Thymus (tissue), 14 donors: ENCODE measurements at places on chromosomes 13 and 19.
A peak's percentile ranks its signal among the peaks of the same experiment; 100 is the strongest.

DNA sequence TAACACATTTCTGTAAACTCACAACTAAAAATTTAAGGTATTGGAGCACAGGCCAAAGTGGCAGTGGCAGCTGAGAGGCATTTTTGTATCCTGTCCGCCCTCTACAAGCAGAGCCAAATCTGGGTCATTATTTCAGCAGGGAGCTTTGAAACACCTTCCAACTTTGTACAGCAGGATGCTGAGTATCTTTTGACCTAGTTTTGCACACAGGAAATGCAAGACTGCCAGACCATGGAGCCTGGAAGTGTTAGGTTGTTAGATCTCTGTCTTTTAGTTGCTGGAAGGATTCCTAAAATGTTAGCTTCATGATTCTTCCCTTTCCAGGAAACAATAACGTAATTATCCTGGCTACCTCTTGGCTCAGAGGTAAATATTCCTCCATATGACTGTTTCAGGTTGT is 148.6 kb upstream of the ATXN8OS start:
- H3K27me3 ChIP-seq: no peaks in the 10 kb centered on the region
- H3K4me1 ChIP-seq: no peaks in the 10 kb centered on the region
- no peak overlapping the region for H3K27ac ChIP-seq
- no peaks in the 10 kb centered on the region for H3K36me3 ChIP-seq

- H3K36me3 ChIP-seq: peaks cover 69% of the 10 kb centered on the region
- H3K27me3 ChIP-seq: no peaks in the 10 kb centered on the region
- H3K27ac ChIP-seq: no peak overlapping the region
- no peak for DNase-seq
- peaks cover 7% of the 10 kb centered on the region for H3K4me1 ChIP-seq
These were observed 13.9 kb downstream of the FCHO1 start for GRCh38 chr19:17765069-17765618.

DNA sequence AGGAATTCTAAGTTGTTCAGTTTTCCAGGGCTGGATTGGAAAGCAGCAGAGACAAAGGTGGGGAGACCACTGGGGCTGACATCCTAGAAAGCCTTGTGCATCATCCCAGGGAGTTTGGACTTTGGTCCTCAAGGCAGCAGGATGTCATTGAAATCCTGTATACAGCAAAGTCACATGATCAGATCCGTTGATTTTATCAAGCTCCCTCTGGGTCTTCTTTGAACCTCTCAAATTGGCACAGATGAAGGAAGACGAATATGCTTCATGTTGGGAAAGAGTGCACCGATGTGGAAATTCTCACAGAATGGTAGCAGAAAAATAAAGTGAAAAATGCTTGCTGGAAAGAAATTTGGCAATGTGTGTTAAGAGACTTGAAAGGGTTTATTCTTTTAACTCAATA is 149.8 kb upstream of the TMTC4 start:
- H3K4me1 ChIP-seq: no peaks in the 10 kb centered on the region
- H3K36me3 ChIP-seq: no peaks in the 10 kb centered on the region
- H3K27ac ChIP-seq: no peak overlapping the region
- H3K4me3 ChIP-seq: no peak overlapping the region
- DNase-seq: no peak

DNA sequence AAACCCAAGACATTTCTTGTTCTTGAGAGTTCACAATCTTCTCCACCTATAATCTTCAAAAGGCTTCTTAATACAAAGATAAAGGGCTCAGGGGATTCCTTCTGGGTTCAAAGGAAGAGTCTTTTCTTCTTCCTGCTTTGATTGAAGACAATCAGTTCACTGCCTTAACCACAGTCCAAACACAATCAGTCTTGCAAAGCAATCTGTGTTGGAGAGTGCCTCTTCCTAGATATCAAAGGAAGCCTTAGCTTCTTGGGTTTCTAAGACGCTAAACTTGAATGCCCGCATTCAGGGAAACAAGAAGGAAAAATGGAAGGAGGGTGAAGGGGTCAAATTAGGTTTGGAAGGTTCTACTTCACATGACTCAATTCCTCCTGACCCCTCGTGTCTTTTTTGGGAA is 27.2 kb downstream of the RANBP3 start:
- H3K27ac ChIP-seq: peak overlapping the region; percentile 98
- peaks cover 7% of the 10 kb centered on the region for H3K36me3 ChIP-seq
- H3K4me1 ChIP-seq: peaks cover 80% of the 10 kb centered on the region
- H3K4me3 ChIP-seq: no peak overlapping the region

- DNase-seq: no peak
- peaks cover 32% of the 10 kb centered on the region for H3K4me1 ChIP-seq
- no peaks in the 10 kb centered on the region for H3K36me3 ChIP-seq
These were observed at the start of gene REEP6 for GRCh38 chr19:1491114-1491848. Gene REEP6 (plus strand): TSS chr19:1491181. CDS start chr19:1491270, 89 bp downstream.

GRCh38 chr13:25764378-25764777 is 287.4 kb downstream of the SHISA2 start:
- no peak overlapping the region for H3K27ac ChIP-seq
- H3K4me1 ChIP-seq: no peaks in the 10 kb centered on the region
- H3K4me3 ChIP-seq: no peak overlapping the region

DNA sequence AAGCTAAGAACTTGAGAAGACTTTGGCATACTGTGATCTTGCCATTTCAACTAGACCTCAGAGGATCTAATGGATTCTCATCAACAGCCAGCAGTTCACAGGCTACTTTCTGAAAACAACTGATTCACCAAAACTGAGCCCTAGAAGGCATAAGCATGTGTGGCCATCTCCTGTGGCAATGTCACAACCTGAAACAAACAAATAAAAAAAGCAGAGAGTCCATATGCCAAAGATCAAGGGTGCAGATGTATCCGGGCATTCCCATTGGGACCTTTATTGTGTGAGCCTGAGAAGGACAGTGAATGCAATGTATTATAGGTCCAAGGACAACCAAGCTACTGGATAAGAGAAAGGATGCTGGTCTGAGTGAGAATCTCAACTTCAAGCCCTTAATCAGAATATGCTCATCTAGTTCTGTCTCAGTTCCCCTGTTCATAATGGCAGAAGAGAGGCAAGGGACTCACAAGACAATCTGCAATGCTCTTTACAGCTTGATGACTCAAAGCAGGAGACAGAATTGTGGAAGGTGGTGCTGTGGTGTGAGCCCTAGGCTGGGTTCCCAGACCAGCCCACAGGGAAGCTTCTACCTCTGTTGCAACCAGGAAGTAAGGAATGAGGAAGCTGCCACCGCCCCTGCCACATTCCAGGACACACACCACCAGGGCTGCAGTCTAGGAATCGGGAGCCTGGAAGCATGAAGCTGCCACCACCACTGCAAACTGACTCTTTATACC is 133.7 kb downstream of the RAP2A start:
- peaks cover 2% of the 10 kb centered on the region for H3K27me3 ChIP-seq
- no peaks in the 10 kb centered on the region for H3K36me3 ChIP-seq
- DNase-seq: no peak

DNA sequence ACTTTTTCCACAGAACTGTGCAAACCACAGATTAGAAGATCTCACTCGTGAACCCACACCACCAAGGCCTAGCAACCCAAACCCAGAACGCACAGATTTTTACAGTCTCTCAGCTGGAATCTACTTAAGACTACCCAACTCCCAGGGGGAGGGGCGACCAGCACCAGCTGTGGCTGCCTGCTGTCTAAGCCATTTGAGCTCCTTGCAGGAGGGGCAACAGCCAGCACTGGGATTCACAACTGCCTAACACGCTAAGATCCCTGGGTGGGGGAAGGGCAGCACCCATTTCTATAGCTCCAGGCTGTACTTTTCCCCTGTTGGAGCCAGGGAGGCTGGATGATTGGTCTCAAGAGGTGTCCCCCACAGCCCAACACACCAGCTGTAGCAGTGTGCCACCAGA is 368.8 kb downstream of the SUCLA2 start:
- no peaks in the 10 kb centered on the region for H3K4me1 ChIP-seq
- no peaks in the 10 kb centered on the region for H3K36me3 ChIP-seq
- H3K27ac ChIP-seq: no peak overlapping the region

- peaks cover 2% of the 10 kb centered on the region for H3K36me3 ChIP-seq
- H3K4me3 ChIP-seq: no peak overlapping the region
- no peaks in the 10 kb centered on the region for H3K4me1 ChIP-seq
These were observed 36.1 kb downstream of the IRS2 start for GRCh38 chr13:109750221-109750775.

DNA sequence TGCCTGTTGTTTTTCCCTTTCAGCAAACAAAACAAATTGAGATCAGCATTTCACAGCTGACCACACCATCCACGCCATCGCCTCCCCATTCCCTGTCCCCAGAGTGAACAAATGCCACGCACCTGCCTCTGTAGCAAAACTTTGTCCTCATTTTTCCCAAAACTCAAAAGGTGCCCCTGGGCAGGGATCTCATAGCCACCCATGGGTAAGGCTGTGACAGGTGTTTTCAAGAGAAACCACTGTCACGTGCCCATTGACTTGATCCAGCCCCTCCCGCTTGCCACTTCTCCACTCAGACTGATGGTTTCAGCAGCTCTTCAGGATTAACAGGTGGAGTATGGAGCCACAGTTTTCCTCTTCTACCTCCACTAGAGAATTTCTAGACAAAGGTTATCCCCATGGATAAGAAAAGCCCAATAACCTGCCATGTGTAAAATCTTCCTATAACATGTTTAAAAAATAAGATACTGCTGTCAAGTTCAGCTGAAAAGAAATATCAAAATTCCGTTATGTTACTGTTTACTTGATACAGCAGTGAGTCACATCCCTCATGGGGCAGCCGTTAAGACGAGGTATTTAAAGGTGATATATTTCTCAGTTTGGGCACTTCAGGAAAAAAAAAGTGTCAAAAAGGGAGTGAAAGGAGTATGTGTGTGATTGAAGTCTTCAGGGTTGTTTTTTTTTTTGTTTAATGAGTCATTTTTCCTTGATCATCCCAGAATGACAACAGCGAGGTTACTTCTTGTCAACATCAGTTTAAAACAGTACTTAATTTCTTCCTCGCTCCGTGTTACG is 63.5 kb upstream of the GPR183 start:
- H3K27ac ChIP-seq: no peak overlapping the region
- peaks cover 29% of the 10 kb centered on the region for H3K36me3 ChIP-seq
- no peaks in the 10 kb centered on the region for H3K27me3 ChIP-seq

- H3K4me1 ChIP-seq: no peaks in the 10 kb centered on the region
- DNase-seq: peak; percentile 66
- H3K4me3 ChIP-seq: peak within 1 kb of the TSS; percentile 55
- H3K27ac ChIP-seq: no peak within 1 kb of the TSS
- no peaks in the 10 kb centered on the region for H3K27me3 ChIP-seq
These were observed at the start of gene ZNF112 for GRCh38 chr19:44356383-44357111. Gene ZNF112 (minus strand): TSS chr19:44356680. CDS start chr19:44340539, 16,141 bp downstream.

DNA sequence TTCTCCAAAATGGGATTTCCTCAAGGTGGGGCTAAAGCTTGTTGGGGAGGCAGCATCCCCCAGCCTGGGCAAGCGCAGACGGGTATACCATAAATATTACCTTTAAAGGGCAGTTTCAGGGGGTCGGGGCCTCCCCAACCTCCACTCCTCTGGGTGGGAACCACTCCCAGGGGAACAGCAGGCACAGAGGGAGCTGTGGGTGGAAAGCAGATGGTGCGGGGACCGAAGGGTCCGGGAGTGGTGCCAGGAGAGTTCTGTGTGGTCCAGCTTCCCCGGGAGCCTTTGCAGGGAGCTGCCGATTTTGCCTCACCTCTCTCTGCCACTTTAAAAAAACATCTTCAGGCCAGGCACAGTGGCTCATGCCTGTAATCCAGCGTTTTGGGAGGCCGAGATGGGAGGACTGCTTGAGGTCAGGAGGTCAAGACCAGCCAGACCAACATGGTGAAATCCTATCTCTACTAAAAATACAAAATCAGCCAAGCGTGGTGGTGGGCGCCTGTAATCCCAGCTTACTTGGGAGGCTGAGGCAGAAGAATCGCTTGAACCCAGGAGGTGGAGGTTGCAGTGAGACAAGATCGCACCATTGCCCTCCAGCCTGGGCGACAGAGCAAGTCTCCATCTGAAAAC is 5.5 kb downstream of the MAST3 start:
- H3K27ac ChIP-seq: no peak overlapping the region
- H3K4me3 ChIP-seq: no peak overlapping the region
- peaks cover 15% of the 10 kb centered on the region for H3K4me1 ChIP-seq
- H3K36me3 ChIP-seq: no peaks in the 10 kb centered on the region
- DNase-seq: no peak

DNA sequence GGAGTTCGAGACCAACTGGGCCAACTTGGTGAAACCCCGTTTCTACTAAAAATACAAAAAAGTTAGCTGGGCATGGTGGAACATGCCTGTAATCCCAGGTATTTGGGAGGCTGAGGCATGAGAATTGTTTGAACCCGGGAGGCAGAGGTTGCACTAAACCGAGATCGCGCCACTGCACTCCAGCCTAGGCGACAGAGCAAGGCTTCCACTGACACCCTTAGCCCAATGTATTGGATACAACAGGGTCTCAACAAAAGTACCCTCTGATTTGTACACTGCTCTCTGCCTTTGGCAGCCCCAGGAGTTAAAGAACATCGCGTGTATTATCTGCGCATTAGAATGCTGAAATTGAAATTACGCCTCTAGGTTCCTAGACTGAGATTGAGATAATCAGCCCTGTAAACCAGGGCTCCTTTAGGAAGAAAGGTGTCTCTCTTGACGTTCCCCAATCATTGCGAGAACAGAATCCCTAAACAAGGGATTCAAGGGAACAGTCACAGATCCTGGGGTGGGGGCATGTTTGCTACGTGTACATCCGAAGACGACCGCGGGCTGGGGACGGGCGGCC is 21.9 kb downstream of the IPO5 start:
- DNase-seq: no peak
- peak overlapping the region; percentile 95 for H3K27ac ChIP-seq
- H3K4me3 ChIP-seq: peak overlapping the region; percentile 72
- no peaks in the 10 kb centered on the region for H3K36me3 ChIP-seq
- peaks cover 10% of the 10 kb centered on the region for H3K4me1 ChIP-seq
